ENCODE measurements at places on chromosomes 5 and 9. TPM values are rescaled to one million over a fixed set of nuclear protein-coding genes. Genes with fewer than 3 reads are reported as not detected.

DNA sequence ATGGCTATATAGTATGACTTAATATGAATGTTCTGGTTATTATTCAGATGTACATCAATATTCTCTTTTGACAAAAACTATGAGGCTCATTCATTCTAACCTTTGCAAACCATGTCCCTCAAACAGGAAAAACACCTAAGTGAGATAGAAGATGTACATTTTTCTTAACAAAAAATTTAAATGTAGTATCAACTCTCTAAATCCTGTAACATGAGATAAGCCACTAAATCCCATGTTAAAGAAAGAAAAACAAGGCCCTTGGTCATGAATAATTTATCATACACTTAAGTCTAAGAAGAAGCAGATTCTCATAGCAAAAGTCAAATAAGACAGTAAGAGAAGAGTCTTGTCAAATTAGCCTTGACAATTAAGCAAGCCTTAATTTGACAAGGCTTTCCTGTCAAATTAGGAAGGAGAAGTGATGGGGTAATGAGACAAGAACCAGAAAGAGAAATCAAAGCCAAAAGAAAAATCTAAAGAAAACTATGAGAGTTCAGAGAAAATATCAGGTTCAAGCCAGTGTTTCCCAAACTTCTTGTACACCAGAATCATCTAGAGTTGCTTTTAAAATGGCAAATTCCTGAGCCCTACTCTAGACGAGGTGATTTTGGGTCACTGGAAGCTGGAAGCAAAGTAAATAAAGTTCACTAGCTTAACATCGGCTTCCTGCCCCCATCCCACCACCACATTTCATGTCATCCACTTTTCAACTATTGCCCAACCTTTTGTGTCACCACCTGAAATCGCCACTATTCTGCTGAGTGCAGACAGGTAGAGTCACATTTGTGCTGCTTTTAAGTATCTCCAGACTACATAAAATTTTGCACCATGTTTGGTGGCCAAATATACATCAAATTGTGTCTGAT is 76.5 kb downstream of the NR6A1 start:
- no peak for DNase-seq

The LEAP2 gene
- 0.27 TPM for total RNA-seq

The PCDHB4 gene
- total RNA-seq, result not detected

The SLC22A4 gene
- total RNA-seq, result 1.0 TPM

The PCDHGA11 gene
- total RNA-seq, result not detected
